NCI-H2029 (cell line): ENCODE measurements at places on chromosomes 1 and 21.

DNA sequence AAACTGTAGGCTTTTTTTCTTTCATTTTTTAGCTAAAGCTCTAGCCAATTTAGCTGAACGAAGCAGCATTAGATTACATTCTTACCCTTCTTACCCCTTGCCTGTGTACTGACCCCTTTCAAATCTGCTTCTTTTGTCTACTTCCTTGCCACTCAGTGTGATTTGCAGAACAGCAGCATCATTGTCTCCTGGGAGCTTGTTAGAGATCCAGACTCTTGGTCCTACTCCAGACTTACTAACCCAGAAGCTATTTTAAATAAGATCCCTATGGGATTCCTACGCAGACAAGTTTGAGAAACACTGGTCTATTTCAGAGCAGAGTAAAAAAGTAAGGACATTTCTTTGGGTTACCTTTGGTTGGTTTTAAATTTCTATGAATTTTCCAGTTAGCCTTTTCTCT, 13.8 kb downstream of the LRRC39 start:
- no peak for DNase-seq

DNA sequence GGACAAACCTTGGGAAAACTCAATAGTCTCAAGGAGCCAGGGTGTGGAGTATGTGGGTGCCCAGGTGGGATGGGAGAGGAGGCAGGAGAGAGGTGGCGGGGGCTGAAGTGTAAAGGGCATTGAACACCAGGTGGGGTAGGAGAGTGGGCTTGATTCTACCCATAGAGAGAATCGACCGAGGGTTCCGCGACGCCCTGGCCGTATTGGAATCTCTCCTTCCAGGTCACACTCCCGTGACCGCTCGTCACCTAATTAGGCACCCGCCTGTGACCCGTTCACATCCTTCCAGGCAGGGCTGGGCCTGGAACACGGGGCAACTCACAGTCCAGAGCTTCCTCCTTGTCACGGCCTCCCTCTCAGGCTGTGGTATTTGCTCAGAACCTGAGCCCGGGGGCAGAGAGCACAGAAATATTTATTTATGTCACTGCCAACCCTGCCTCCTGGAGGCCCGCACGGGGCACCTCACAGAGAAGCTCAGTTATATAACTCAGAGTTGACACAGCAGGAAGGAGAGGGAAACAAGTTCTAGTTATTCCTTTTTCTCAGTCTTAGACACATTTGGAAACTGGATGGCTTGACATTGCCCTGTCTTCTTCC, 12.0 kb downstream of the NCMAP start:
- peak; percentile 39 for DNase-seq

- DNase-seq: no peak
These were observed 54.2 kb upstream of the DNAJC6 start for GRCh38 chr1:65255035-65255655.

GRCh38 chr1:218779341-218780100, 394.2 kb upstream of the LYPLAL1 start:
- no peak for DNase-seq

GRCh38 chr1:223143537-223144248, 645 bp upstream of the TLR5 start:
- DNase-seq: no peak

- DNase-seq: no peak
These were observed 62.5 kb downstream of the TIAM1 start for GRCh38 chr21:31281561-31281960.

DNA sequence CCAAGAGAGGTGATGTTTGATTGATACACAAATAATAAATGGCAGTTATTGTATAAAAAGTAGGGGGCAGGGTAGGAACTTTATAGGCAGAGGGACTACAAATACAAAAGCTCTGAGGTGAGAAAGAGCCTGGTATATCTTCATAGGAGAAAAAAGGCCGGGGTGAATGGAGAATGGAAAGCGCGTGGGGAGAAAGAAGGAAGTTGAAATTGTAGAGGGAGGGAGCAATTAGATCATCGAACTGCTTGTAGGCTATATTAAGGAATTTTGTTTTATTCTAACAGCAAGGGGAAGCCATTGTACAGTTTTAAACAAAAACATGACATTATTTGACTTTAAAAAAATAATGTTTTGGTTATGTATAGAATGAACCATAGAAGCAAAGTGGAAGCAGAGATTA, 147.4 kb downstream of the PDE4B start:
- DNase-seq: no peak

- peak; percentile 11 for DNase-seq
These were observed 12.6 kb upstream of the MAPKAPK2 start for GRCh38 chr1:206672011-206672688.

DNA sequence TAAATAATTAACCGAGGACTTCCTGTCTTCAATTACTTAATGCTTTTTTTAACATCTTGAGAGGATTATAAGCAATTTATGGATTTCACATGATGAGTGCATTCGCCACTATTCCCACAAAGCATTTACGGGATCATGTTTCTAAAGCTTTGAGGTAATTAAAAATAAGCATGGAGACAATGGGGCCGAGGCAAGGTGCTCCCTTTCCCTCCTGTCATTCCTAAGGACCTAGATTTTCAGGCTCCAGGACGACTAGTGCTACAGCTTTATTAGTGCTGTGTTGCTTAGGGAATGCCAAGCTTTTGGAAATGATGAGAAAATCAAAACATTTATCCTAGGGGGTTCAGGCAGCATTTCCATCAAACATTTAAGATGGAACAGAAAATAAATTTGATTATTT, 209.2 kb downstream of the KCTD3 start:
- no peak for DNase-seq
